ENCODE measurements at places on chromosomes 6 and 20.

GRCh38 chr20:44430270-44431065 is 45.2 kb upstream of the TTPAL start:
- no peak for DNase-seq

GRCh38 chr6:113539202-113539601 is 317.9 kb upstream of the MARCKS start:
- no peak for DNase-seq

DNA sequence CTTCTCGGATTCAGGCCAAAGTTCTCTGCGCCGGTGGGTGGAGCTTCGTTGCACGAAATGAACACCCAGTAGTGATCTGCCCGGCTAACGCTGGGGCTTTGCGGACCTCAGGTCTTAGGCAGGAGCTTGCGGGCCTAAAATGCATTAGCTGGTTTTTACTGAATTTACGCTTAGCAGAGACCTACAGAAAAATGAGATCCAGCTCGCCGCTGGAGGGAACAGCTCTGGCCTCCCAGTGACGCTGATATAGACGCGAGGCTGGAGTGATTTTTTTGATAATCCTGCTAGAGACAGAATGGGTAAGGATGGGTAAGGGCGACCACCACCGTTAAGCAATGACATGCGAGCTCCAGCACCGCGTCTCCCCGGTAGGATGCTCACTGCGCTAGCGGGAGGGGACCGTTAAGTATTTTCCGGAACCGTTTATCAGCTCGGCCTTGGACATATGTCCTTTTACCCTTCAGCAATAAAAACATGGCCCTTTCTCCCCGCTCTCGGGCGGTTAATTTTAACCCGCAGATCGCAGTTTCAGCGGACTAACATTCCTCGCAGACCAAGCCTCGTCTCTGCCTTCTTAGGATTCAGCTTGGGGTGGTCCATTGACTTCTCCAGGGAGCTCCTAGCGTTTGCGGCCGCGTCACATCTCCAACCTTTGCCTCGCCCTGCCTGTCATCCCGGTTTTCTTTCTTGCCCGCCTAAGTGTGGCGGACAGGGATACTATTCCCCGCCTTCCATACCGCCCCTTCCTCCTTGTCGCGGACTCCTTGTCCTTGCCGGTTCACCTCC is 109.3 kb downstream of the GPX5 start:
- DNase-seq = no peak

- DNase-seq = no peak
These were observed 117.4 kb downstream of the MAFB start for GRCh38 chr20:40571639-40572038.

DNA sequence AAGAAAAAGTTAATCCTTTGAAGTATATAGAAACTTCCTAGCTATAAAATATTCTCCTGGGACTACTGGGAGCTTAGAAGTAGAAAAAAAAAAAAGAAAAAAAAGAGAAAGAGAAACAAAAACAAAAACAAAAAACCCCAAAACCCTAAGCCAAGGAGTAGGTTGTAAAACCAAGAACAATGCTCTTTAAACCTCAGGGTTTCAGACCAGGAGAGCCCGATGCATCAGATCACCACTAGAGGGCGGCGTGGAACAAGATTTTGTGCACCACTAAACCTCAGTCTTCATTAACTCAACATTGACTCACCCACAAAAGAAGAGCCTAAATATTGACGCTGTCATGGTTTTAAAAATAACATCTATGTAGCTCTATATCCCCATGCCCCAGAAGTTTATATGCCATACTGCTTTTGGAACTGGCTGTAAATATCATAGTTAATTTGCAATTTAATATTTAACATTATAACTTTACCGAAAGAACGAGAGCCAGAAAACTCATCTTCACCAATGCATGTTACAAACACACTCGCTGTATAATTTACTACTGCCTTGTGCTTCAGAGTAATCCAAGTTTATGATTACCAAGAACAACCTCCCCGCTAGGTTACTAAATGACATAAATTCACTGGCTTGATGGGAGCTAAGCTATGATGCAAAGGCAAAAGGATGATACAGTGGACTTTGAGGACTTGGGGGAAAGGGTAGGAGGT is 19.2 kb downstream of the MCUR1 start:
- peak; percentile 76 for DNase-seq

- peak; percentile 36 for DNase-seq
These were observed 91.6 kb upstream of the RIPOR2 start for GRCh38 chr6:25027221-25027916.

GRCh38 chr6:166365221-166365620 is 17.5 kb downstream of the MPC1 start:
- no peak for DNase-seq

DNA sequence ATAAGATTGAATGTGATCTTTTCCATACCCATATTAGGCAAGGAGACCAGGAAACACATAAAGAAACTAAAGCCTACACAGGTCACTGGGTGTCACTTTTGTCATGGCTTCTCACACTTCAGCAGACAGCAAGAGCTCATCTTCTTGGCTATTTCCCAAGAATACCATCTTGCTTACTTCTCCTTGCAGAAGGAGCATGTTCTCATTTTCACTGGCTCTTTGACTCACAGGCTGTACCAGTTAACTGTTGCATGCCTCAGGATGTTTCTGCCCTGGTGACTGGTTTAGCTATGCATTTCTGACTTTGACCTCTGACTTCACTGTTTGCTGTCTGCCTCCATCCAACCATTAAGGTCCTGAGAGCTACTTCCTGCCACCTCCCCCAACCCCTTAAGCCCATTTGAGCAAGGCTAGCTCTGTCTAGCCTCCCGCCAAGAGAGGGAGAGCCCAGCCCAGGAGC is 40.3 kb upstream of the OGFRL1 start:
- no peak for DNase-seq

DNA sequence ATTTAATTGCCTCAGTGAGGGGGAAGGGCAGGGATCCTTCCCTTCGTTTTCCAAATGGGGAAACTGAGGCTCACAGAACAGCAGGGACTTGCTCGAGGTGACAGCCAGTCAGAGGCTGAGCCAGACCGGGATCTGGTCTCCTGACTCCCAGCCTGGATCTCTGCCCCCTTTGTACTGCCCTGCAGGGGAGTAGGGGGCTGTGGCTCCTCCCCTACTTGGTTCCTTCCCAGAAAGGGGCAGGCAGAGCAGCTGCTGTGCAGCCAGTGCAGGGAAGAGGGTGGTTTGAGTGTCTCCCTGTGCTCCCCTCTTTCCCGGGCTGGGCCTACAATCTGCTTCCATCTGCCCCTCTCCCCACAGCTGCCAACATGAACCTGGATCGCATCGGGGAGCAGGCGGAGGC is 37.6 kb downstream of the UQCC2 start:
- DNase-seq = no peak

GRCh38 chr6:20575704-20576451 is 41.6 kb downstream of the CDKAL1 start:
- DNase-seq = no peak

DNA sequence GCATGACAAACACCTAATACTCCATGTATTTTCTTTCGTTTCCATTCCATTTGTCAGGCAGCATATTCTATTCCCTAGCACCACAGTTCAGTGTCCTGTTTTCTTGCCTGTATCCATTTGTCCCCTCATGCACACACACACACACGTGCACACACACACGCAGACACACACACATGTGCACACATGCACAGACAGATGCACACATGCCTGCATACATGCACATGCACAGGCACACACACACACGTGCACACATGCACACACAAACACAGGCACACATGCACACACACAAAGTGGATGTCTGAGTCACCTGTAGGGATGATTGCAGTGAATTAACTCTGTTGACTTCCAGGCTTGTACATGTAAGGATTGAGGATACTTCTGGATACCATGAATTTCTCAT is 226.7 kb upstream of the SYNDIG1 start:
- DNase-seq = no peak

DNA sequence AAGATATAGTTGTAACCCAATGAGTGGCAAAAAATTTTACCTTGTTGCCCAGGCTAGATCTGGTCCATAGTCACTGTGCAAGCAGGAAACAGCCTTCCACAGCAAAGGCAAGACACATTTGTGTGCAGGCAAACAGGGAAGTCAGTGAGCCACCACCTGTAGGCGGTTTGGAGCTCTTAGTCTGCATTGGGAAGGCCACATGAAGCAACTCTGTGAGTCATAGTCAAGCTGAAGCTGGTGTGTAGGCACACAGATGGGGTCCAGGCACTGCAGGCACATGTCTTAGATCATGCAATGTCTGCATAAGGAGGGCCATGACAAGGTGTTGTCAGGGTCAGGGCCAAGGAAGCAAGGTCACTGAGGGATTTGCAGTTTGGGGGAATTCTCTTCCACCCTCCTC is 543.2 kb upstream of the EPHA7 start:
- no peak for DNase-seq

GRCh38 chr6:144753023-144753705 is 468.0 kb downstream of the UTRN start:
- no peak for DNase-seq

DNA sequence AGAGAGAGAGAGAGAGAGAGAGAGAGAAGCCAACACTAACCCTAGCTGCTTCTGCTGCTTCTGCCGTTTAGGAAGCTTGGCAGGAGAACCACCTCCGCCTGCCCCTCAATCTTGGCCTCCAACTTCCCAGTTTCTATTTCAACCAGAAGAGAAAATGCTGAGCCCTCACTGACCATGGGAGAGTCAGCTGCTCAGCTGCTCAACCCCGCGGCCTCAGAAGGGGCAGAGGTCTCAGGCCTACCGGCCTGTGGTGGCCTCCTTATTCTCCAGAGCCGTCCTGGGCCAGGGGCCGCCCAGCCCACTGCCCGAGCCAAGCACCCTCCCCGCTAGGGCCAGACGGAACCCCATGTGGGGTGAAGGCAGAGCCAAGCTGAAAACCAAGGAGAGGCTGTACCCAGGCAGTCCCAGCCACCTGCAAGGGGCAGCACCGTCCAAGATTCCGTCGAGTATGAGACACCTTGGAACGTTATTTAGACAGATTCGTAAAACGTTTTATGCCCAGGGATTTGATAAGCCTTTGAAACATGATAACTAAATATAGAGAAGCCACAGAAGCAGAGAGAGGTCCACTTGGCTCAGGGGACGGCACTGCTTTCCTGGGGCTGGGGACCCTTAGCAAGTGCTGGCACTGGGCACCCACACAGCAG is 116.6 kb downstream of the DLL1 start:
- DNase-seq = no peak

- no peak for DNase-seq
These were observed 101.4 kb downstream of the LIN28B start for GRCh38 chr6:105058316-105058715.

DNA sequence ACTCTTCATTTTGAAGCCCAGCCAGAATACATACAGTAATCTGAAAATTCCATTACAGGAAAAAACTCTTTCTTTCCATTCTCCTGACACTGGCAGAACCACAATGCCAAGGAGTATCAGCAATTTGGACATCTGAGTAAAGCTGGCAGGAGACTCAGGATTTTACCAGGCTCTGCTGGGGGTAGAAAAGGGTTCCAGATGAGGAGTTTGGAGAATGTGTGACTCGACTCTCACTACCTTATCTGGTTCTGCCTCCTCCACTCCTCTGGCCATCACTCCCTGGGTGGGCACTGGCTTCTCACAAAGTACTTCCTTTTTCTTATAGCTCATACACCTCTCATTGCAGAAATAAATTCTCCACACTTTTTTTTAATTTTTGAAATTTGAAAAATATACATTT is 10.6 kb upstream of the WFDC8 start:
- no peak for DNase-seq

DNA sequence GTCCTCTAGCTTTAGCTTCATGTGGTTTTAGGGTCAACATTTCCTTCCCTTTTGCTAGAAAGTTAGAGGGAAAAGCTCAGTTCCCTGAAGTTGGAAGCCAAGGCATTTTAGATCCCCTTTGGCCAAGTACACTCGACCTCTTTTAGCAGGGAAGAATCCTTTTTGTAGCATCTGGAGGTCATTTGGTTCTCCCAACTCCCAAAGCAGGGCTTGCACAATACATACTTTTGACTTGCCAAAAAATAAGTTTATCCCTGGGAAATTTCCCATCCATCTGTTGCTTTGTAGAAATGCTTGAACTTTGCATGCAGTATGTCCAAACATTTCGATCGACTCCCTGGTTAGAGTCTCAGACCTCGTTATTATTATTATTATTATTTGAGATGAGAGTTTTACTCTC is 4.6 kb upstream of the EDEM2 start:
- no peak for DNase-seq

DNA sequence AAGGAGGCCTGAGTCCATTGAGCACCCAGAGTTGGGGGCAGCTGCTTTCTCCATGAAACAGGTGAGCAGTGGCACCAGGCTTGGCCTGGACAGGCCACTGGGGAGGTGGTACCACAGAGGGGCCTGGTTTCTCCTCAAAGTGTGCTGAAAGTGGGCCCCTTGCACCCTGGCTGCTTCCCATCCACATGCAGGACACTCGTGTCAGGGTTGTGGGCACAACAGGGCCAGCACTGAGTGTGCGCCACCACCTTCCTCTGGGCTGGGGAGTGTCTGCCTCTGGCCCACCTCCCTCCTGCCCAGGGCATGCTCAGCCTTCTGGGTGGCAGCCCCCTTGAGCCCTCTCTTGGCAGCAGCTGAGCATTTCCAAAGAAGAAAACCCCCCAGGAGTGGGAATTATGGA is 5.2 kb upstream of the SLC22A1 start:
- no peak for DNase-seq

GRCh38 chr6:146666909-146667308 is 68.1 kb downstream of the ADGB start:
- DNase-seq = no peak

DNA sequence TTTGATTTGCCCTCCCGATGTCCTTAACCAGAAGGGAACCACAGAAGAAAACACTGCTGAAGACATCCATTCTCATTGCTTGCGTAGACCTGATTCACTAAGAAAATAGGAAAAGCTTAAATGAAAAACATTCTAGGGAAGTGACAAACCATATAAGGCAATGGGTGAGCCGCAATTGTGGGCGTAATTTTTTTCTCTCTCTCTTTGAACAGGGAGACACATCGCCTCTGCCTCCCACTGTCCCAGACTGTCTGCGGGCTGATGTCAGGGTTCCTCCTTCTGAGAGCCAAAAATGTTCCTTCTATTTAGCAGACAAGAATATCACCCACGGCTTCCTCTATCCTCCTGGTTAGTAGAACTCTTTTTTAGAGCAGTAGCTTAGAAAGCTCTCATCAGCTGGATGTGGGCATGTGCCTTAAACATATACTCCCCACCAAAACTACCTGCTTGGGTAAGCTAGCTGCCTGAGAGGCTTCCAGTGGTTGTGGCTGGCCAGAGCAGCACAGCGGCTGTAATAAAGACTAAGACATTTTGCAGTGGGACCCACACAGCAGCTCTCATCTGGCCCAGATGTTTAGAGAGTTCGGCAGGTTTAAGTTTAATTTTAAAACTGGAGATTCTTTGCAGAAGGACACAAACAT is 22.7 kb upstream of the CTAGE9 start:
- no peak for DNase-seq

DNA sequence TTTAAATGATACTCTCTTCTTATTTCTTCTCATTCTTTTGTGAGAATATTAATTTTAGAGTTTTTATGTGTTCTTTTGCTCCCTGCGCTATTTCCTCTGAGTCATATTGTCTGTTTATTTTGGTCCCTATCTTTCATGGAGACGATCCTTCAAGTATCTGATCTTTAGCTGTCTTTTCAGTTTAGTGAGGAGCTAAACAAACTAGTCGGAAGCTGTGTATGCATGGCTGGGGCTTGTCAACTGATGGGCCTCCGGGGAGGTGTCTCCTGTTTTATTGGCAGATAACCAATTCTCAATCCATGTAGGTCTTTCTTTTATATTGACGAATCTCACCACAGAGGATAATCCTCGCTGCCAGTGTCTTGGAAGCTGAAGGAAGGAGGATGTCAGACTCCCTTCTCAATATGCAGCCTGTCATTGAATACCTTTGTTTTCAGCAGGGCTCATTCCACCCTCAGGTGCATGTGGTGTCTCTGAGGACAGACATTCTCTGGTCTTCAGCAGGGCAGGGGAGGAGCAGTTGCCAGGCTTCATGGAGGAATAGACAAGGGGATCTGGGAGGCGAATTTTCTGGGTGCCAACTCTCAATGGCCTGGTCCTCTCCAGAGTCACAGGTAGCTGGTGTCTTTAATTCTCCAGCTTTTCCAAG is 64.9 kb downstream of the RNF182 start:
- DNase-seq = no peak

All from activated CD4-positive, CD25-positive, alpha-beta regulatory T cell treated with anti-CD3 and anti-CD28 coated beads, Interleukin-2, amount 50 U/mL, for 16 hours (primary cell).